ENCODE measurements at places on chromosomes 4 and X. TPM values are rescaled to one million over a fixed set of nuclear protein-coding genes. Genes with fewer than 3 reads are reported as not detected.

Gene PNMA6F
- not detected for total RNA-seq

DNA sequence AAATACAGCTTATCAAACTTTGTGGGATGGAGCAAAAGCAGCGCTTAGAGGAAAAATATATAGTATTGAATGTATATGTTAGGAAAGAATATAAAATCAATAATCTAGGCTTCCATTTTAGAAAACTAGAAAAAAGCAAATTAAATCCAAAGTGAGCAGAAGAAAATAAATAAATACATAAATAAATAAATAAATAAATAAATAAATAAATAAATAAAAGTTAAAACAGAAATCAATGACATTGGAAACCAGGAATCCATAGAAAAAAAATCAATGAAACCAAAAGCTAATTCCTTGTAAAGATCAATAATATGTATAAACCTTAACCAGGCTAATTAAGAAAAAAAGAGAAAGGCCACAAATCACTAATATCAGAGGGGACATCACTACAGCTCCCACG, 141.8 kb upstream of the C1QTNF7 start:
- DNase-seq = no peak

DNA sequence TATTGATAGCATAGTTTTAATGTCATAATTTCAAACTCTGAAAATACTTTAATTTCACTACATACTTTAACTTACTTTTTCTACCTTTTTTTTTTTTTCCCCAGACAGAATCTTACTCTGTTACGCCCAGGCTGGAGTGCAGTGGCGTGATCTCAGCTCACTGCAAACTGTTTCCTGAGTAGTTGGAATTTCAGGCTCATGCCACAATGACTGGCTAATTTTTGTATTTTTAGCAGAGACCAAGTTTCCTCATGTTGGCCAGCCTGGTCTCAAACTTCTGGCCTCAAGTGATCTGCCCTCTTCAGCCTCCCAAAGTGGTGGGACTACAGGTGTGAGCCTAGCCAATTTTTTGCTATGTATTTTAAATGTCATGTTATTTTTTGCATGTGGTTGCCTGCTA, 741.6 kb downstream of the TRAM1L1 start:
- DNase-seq = no peak

GRCh38 chr4:41360214-41360920, 103.6 kb downstream of the UCHL1 start:
- no peak for DNase-seq

DNA sequence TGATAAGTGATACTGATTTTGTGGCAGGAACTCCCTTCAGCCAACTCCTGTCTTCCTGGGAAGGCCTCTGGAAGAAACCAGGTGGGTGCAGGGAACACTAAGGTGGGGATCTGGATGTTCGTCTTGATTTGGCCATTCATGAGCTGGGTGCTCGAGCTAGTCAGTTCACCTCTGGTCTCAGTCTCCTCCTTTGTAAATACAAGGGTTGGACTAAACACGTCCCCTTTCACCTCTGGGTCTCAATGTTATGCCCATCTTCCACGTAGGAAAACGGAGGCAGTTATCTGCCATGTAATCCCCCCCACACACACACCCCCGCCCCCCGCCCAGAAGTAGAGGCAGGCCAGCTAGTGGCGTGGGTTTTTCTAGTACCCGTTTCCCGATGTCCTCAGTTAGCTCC, 4.1 kb upstream of the RS1 start:
- no peak for DNase-seq
